Left lung (tissue), 14 donors: ENCODE measurements at places on chromosomes 6 and 20.

GRCh38 chr6:160955508-160956295, 35.9 kb upstream of the MAP3K4 start:
- no peak for DNase-seq

GRCh38 chr20:11128220-11128718, 454.5 kb upstream of the JAG1 start:
- DNase-seq = peak; percentile 16

DNA sequence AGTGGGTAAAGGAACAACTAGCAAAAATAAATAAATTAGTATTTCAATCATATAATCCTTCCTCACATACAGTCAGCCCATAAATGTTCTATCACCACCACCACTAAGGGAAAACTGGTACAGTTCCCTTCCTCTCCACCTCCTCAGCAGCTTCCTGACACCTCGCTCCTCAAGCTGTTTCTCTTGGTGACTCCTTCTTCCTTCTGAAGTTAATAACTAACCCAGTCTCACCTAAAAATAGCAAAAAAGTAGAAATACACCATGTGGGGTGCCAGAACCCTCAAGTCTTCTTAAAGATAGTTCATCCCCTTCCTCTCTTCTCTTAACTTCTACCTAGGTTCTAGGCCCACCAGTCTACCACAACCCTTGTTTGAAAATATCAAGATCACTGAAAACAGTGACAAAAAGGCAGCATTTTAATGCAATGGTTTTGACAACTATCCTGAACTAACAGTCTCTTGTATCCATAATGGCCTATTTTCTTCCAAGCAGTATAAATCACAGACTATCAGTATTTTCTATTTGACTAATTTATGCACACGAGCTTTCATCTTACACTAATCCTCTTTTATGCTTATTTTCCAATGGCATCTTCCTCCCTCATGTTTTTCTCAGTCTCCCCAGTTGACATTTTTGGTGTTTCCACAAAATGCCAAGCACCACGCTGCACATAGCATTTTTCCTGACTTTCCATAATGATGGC, 85.5 kb downstream of the KHDC1L start:
- DNase-seq = no peak

GRCh38 chr20:14838663-14839628, 501.5 kb upstream of the FLRT3 start:
- DNase-seq = no peak

GRCh38 chr20:41308726-41309413, 8.7 kb downstream of the ZHX3 start:
- no peak for DNase-seq

DNA sequence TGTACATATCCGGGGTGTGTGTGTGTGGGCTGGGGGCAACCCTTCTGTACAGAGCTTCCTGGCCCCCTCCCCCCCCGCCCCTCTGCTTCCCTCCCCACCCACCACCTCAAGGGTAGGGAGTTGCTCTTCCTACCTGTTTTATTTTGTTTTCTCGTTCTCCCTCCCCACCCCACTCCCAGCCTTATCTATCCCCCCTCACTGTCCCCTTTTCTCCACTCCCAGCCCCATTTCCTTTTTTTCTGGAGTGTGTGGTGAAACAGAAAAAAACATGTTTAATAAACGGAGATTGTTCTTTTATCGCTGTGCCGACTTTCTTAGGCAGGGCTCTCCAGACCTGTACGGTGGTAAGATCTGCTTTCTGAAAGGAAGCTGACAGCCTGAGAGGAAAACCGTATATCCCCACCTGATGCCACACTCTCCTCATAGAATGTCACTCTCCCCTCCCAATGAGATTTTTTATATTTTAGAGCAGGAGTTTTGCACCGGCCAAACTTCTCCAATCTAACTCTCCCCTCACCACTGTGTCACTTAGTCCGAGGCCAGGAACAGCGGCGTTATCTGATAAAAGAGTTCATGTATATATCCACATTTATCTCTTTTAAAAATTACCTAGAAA, 875 bp upstream of the ZBTB9 start:
- DNase-seq = no peak

DNA sequence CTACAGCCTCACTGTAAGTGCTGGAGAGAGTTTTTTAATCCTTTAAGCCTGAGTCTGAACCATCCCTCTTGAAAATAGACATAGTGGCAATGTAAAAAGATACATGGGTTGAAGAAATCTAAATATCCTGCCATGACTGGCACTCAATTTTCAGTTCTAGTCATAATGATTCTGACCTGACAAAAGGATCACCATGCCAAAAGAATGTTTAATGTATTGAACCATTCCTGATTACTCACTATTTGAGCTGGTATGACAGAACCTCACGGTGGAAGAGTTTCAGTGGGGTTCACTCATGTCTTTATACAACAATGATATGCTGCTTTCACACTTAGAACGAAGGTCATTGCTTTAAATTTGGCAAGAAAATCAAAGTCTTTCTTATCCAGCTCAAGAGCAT, 93.4 kb downstream of the HIVEP2 start:
- DNase-seq = no peak

DNA sequence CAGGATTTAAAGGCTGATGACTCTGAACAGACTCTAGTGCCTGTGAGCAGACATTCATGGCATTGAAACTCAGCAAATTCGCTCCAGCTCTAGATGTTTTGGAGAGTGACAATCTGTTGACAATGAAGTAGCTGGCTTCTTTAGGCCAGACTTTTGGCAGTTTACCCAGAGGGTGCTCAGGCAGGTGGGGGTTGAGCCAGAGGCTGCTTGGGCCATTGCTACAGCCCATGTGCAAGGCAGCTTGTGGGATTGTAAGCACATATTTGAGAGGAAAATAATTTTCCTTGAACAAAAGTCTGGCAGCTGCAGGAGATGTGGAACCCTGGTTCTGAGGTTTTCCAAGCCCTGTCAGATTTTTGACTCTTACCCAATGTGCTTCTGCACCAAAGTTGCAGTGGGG, 311.6 kb downstream of the CDC5L start:
- no peak for DNase-seq

DNA sequence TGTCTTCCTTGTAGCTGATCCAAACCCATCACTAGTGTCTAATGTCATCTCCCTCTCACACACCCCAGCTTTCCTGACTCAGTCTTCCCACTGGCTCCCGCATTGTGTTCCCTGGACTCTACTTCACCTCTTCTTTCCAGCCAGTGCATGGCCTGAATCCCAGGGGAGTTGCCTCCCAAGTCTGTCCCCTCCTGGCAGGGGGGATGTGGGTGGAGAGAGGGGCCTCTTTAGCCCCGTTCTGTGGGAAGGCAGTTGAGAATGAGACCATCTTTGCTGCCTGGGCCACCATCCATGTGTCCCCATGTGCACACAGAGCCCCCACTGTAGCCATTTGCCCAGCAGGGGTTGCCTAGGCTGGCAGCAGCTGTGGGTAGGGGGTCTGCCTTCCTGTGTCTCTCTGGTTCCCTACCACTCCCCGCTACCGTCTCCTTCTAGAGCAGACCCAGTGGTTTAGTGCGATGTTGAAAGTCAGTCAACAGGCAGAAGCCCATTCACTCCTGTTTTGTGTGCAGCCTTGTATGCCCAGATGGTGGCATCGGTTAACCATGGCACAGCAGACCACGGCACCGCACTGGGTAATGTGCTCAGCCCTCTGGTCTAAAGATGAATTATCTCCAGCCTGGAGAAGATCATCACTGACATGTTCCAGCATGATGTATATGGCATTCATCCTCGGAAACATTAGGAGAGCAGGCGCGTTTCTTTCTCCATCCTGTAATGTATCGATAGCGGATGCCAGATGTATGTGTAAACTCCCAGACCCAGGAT, 178.8 kb upstream of the SNX9 start:
- no peak for DNase-seq

GRCh38 chr20:20966171-20966570, 140.0 kb downstream of the LINC00237 start:
- no peak for DNase-seq

- DNase-seq = no peak
These were observed 173.1 kb downstream of the HACE1 start for GRCh38 chr6:104686550-104687175.

DNA sequence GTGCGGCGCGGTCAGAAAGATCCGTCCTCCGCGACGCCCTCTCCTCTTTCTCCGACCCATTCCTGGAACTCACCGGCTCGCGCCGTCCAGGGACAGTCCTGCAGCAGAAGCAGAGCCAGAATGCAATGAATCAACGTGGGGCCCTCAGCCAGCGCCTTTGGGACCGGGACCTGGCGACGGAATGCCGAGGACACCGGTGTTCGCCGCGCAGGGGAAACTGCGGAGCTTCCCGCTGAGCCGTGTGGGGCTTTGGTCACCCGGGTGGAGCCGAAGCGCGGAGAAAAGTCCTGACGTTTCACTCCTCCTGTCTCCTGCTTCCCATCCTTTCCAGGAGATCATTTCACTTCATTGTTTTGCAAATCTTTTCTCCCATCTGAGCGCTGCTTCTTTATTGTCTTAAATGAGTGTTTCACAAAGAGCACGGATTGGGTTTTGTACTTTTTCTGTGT, 26.5 kb downstream of the ULBP1 start:
- DNase-seq = no peak

DNA sequence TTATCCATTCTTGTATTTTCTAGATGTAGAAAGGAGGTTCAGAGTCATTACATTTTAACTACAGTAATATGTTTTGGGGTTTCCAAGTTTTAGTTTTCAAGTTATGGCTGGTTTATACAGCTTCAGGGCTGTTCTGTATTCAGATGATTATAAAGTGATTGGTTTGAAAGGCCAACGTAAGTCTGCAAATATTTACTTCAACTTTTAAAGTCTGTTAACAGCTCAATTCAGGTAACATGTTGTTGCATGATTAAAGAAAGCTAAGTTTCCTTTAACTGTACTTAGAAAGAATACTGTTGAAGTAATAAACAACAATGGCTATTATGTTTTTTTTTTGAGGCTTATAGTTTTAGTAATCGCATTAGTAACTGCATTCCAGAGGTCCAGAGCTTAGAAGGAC, 22.8 kb upstream of the GCLC start:
- DNase-seq = no peak

GRCh38 chr6:35063701-35064280, 77.3 kb downstream of the TCP11 start:
- DNase-seq = no peak

GRCh38 chr6:161906571-161906970, 632.7 kb upstream of the AGPAT4 start:
- no peak for DNase-seq

GRCh38 chr20:8305449-8305978, 173.4 kb downstream of the PLCB1 start:
- DNase-seq = peak; percentile 17

DNA sequence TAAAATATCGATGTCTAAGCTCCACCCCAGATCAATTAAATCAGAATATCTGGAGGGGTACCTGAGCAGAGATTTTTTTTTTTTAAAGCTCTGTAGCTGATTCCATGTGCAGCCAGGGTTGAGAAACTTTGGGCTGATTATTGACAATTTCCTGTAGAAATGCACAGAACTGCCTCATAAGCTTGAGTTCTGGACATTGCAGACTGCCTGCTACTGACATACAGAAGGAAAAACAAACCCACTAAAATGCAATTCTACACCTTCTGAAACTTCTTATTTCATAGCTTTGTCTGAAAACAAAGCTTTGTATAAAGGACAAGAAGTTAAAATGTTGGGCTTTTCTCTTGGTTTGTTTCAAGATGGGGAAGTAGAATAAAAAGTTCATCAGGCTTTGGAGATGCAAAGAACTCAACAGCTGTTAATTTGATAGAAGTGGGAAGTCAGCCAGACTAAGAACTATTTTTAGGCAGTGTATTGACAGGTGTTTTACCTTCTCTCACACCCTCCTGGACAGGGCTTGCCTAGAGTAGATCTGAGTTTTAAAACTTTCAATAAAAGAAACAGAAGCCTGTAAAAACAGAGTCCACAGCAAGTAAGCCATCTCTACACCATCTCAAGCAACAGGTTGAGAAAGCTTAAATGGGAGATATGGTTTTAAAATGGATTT, 147.7 kb downstream of the KCNQ5 start:
- no peak for DNase-seq

DNA sequence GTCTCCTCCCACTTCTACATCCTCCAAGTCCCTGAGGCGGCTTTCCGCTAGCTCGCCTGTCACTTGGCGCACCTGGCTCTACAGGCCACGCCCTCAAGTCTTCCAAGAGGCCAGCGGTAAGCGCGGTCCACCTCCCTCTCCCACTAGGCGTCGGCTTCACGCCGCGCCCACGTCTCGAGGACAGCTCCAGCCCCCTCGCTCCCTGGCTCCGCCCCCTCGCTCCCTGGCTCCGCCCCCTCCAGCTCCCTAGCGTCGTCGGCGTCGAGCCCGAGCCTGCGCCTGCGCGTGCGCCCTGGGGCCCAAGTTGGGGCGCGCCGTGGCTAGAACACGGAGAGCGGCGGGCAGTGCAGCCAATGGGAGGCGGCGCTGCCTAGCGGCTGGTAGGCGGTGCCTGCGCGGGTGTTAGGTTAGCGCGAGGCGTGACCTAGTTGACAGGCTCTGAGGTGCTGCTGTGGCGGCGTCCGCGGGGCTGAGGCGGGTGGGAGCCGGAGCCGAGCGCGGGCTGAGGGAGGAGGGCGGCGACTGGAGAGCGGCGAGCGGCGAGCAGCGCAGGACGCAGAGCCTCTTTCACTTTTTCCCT, at the start of gene MACROD2:
Gene MACROD2 (plus strand): TSS at position 431 of the 580 bp plus-strand sequence.
- DNase-seq = peak; percentile 92

- no peak for DNase-seq
These were observed 59.8 kb downstream of the IRF4 start for GRCh38 chr6:451336-451735.

GRCh38 chr6:154782193-154782592, 49.0 kb downstream of the SCAF8 start:
- no peak for DNase-seq

- no peak for DNase-seq
These were observed 1054.3 kb downstream of the EPHA7 start for GRCh38 chr6:92364948-92365541.

DNA sequence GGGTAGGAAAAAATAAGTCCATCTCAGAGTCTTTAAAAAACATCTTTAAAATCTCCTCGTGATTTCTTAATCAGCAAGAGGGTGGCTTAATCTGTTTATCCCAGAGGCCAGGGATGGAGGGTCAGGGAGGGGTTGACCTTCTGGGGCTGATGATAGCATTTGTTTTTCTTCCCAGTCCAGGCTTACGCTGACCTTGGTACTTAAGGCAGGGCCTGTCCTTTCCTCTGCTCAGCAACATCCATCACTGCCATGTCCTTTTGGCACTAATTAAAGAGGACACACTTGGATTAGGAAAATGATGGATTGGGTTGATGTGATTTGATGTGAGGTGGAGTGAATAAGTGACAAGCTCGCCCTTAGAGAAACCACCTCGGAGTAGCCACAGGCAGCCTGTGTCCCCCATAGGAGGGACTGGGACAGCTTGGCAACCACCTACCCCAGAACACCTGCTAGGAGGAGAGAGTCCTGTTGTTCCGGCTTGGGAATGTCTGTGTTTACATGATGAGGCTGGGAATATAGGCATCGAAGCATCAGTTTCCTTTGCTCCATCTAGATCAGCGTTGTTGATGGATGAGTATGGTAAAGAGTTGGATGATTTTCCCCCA, 44.2 kb downstream of the PHACTR3 start:
- DNase-seq = no peak

DNA sequence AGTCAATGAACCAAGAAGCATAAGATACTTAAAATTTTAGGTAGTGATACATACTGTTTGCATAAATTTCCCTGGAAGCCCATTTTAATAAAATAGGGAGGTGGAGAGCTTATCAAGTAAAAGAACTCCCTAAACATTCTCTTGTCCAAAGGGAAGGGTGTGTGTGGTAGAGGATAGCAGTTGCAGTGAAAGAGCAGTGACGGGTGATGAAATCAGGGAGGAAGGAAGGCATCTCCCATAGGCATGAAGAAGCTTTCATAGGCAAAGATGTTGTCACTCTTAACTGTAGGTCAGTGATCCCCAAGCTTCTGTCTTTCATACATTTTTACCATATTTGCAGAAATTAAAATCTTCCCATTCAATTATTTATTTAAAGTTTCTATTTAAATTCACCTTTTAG, 60.0 kb upstream of the ZNF831 start:
- DNase-seq = no peak
